ENCODE measurements at places on chromosomes 12 and 14. TPM values are rescaled to one million over a fixed set of nuclear protein-coding genes. Genes with fewer than 3 reads are reported as not detected.

The TMEM132C gene
- total RNA-seq = not detected

The ACOT2 gene
- total RNA-seq = 15.7 TPM

The CDC42BPB gene
- 116 TPM for total RNA-seq

The SLC5A8 gene
- total RNA-seq = not detected

The DDX24 gene
- 206 TPM for total RNA-seq

The ST8SIA1 gene
- total RNA-seq = 14.4 TPM

The KRT80 gene
- total RNA-seq = 2.8 TPM

The DPF3 gene
- total RNA-seq = 2.4 TPM

The RNU4-1 gene
- total RNA-seq = 2,591 TPM

GRCh38 chr14:60773558-60773957 lies 39.0 kb downstream of the MNAT1 start:
- DNase-seq = no peak

GRCh38 chr12:111275308-111275707 lies 93.6 kb downstream of the PHETA1 start:
- DNase-seq = no peak

- no peak for DNase-seq
Measured at GRCh38 chr14:57814726-57815125, 51.2 kb downstream of the SLC35F4 start.

- DNase-seq = peak; percentile 87
Measured at GRCh38 chr14:89504602-89505313, 87.7 kb upstream of the FOXN3 start.

- no peak for DNase-seq
Measured at GRCh38 chr12:81253360-81253759, 175.5 kb downstream of the ACSS3 start.

DNA sequence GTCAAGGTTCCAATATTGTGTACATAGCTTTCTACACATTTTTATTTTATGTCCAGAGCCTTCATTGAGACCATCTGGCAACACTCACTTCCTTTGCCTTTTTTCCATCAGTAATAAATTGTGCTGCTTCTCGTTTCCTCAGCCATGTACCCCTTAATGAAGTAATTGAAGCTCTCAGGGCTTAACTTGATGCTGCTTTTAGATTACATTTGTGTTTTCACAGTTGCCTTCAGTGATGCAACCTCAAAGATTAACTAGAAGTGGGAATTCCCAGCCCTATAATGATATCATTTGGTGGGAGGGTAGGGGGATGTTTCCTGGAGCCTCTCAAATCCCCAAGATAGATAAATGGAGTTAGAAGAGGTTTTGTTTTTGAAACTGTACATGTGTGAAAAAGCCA lies 80.2 kb upstream of the KRR1 start:
- no peak for DNase-seq

- peak; percentile 45 for DNase-seq
Measured at GRCh38 chr12:42482748-42483520, 106.6 kb downstream of the PRICKLE1 start.

- peak; percentile 32 for DNase-seq
Measured at GRCh38 chr14:34604995-34605394, 25.0 kb downstream of the SNX6 start.

- peak; percentile 72 for DNase-seq
Measured at GRCh38 chr12:64180951-64181350, 41.1 kb downstream of the KICS2 start.

GRCh38 chr12:57319678-57320469 lies 68.9 kb upstream of the STAC3 start:
- DNase-seq = no peak

DNA sequence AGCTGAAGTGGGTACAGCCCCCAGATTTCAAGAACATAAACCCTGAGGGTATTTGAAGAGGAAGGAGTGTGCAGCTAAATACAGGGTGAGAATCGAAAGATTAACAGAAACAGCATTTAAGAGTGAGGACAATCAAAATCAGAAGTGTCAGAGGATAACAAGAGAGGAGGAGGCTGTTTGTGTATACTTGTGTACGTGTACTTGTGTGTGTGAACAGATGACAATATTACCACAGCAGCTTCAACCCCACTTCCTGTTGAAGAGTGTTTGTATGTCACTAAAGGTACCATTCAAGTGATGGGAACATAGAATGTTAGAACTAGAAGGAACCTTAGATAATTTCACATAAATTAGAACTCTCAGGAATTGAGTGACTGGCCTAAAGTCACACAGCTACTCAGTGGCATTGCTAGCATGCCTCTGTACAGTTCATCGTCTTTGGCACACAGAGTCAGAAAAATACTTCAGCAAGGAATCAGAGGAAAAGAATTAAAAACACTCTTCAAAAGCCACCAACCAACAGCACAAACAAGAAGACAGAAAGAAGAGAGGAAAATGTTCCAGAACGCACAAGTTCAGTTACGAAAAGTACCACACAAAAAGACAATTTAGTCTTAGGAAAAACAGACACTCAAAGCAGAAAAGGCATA lies 164.3 kb upstream of the BCL2L14 start:
- DNase-seq = peak; percentile 83

GRCh38 chr12:19299765-19300164 lies 139.5 kb upstream of the AEBP2 start:
- DNase-seq = peak; percentile 61

GRCh38 chr12:15200641-15201040 lies 20.6 kb downstream of the RERG start:
- DNase-seq = no peak

- no peak for DNase-seq
Measured at GRCh38 chr12:93783832-93784231, 106.7 kb downstream of the CRADD start.

DNA sequence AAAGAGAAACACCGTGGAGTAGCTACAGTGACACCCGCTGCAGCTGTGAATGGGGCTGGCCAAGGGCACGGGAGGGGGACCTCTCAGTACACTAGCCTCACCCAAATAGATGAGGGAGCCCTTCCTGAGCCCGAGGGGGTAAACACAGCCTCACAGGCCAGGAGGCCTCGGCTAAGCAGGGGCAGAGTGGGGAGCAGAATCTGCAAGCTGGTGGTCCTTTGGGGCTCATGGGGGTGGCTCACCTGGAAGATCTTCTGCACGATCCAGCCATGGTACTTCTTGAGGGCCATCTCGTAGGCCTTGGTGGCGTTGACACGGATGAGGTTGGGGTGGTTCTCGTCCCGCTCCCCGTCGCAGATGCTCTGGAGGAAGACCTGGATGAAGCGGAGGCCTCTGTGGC lies 22.2 kb upstream of the TRPV4 start:
- no peak for DNase-seq
